ENCODE measurements at places on chromosomes 12 and 14. TPM values are rescaled to one million over a fixed set of nuclear protein-coding genes. Genes with fewer than 3 reads are reported as not detected.

DNA sequence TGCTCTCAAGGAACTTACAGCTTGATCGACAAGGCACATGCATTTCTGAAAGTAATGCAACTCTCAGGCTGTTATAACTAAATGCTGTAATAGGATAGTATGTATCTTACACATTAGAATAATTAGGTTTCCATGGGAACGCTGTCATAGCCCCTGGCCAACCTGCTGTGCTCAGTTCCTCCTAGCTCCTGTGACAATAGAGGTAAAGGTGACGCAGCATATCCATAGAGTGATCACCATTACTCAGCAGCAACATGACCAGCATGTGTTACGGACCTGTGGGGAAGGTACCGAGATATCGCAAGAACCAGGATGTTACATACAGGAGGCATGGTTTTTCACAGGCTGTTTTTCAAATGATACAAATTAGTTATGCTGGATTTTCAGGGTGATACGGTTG, 150.7 kb downstream of the CAND1 start:
- no peak for DNase-seq

IL23A gene
- total RNA-seq = not detected

DNA sequence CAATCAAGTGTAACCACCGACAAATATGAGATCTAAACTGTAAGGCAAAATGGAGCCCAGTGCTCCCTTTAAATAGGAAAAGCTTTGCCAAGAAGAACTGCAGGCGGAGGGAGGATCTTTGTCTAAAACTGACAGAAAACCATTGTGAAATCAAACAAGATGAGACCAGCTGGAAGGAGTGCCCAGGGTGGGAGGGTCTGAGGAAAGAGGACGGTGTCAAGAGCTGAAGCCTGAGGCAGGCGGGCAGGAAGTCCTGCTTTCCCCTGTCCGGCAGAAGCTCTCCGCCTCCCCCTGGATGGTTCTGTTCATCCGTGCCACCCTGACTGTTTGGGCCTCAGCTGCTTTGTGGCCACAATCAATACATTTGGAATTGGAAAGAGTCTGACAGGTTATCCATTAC, 37.5 kb downstream of the CDC42BPB start:
- DNase-seq = no peak

DNA sequence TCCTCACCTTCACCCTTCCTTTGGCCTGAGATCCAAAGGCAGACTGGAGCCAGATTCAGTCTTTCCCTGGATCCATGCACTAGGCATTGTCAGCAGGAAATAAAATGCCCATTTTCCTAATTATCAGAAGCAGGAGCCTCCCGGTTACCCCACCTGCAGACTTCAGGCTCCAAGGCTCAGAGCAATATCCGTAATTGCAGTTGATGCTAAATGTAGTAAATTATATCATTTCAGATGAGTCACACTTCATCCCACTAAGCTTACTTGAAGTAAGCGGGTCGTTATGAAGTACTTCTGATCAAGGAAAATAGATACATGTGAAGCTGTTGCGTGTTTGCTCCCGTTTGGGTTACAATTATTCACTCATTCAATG, 110.7 kb upstream of the SFSWAP start:
- DNase-seq = no peak

- no peak for DNase-seq
Measured at GRCh38 chr14:34489324-34489723, 27.3 kb upstream of the SPTSSA start.

DNA sequence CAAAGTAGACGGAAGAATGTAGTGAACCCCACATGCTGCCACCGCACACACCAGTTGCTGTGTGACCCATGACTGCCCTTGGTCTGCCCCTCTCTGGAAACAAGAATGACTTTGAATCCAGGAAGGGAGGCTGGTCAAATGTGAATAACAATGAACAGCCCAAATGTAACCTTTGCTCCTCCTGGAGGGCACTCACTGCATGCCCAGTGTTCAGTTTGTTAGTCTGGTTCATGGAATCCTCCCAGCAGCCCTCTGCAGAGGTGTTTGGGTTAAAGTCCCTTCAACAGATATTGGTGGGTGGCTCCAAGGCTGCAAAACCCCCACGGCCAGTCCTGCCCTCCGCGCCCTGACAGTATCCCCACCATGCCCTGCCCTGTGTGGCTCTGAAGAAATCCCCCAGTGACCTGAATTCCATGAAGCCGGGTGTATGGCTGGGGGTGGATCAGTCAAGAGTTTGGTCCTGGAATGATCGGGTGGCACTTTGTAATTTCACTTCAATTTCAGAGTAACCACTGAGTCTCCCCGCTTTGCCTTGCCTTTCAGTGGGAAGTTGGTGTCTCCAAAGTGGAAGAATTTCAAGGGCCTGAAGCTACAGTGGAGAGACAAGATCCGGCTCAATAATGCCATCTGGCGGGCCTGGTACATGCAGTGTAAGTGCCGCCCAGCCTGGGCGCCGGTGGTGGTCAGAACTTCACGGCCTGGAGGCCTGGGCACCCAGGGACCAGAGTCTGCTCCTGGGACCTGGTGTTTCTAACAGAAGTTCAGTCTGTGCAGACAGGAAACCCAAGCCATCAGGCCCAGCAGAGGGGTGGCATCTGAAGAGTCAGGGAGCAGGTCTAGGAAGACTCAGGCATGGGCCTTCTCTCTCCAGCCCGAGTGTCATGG, 47.1 kb downstream of the IL31 start:
- peak; percentile 6 for DNase-seq

- DNase-seq = peak; percentile 41
Measured at GRCh38 chr12:72133497-72134055, 138.6 kb upstream of the TRHDE start.

DNA sequence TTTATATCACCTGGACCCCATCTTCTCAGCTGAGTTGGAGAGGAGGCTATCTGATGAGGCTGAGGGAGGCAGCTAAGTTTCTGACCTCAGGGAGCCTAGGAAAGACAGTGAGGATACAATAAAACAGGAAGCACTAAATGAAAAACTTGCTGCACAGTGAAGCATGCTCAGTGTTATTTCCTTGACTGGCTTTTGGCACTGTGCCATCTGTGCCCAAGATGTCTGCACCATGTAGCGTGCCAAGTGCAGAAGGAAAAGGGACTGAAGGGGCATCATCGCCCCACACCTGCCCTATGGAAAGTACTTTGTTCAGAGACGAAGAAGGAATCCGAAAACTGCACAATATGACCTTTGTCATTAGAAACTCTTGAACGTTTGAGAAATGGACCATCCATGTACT, 102.7 kb downstream of the ANO4 start:
- no peak for DNase-seq

DNA sequence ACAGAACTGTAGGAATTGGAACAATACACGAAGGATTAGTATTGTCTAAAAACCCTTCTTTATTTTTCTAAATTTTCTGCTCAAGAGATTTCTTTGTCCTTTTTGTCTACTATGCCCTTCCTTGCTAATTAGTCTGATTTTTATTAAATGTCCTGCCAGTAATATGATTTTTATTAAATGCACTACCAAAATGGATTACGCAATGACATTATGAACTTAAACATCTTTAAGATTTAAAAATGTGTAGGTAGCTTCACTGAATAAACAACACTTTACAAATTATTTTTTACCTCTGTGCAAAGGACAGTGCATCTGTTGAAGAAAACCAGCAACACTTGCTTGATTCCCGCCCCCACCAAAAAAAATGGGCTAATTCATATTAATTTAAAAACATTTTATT, 8.2 kb upstream of the PAX9 start:
- no peak for DNase-seq

GRCh38 chr14:105475269-105476096, 862 bp downstream of the CRIP2 start:
- DNase-seq = no peak

GARIN6 gene
- not detected for total RNA-seq

OVCH1 gene
- 1.2 TPM for total RNA-seq

DNA sequence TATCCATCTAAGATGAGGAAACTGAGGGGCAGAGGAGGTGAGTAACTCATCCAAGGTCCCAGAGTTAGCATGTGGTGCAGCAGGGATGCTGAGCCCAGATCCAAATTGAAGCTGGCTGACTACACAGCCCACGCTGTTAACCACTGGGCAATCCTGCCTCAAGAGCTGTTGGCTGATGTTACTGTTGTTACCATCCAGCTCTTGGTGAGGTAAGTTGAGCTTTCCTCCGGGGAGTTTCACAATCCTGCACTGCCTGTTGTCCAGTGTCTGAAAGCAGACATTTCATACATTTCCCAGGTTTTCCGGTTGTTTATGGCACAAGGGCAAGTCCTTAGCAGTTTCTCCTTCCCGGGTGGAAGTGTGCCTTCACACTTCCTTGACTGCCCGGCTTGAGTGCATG, 14.5 kb downstream of the CYP46A1 start:
- DNase-seq = no peak

- peak; percentile 31 for DNase-seq
Measured at GRCh38 chr12:10220398-10221077, 7.9 kb downstream of the GABARAPL1 start.

CD163 gene
- total RNA-seq = 1.4 TPM

DNA sequence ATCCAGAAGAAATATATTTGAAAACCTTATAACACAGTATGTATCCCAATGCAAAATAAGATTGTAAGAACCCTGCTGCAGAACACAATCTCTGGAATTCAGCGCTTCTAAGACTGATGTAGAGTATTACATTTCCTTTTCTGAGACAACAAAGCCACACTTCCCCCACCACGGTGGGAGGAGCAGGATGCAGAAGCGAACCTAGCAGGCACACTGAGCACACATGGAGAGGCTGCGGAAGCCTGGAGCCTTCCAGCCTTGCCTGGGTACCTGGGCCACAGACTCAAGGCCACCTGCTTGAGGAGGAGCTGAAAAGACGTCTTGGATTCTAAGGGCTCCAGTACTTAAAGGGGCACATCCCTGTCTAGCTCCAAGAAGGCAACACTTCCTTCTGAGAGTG, 46.4 kb downstream of the TCHP start:
- no peak for DNase-seq

GRCh38 chr14:74459289-74459946, 33.4 kb upstream of the SYNDIG1L start:
- no peak for DNase-seq

- peak; percentile 77 for DNase-seq
Measured at GRCh38 chr12:96399120-96399918, 920 bp downstream of the CDK17 start.

DNA sequence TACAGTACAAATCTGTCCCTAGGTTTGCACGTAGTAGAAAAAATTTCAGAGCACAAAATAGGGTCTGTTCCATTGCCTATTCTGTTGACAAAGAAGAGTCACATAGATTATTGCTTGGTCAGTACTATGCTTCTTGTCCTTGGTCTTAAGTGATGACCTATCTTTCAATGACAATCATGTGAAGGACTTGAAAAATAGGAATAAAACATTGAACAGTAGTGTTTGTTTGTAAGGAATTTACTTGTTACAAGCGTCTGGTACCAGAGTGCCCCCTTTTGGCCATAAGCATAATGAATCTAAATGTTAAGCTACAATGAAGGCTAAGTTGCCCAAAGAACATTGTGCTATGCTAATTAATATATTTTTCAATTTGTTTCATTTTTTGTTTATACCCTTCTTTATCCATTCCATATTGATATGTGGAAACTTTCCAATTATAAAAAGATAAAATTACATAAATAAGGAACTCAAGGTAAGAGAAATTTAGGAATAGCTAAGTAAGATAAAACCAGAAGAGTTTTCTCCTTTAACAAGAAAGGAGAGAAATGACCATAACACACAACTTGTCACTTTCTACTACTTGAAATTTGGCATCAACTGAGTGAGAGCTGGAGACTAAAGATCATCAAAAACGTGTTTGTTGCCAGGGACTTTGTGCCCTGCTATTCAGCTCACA, 204.7 kb downstream of the EPS8 start:
- no peak for DNase-seq

DNA sequence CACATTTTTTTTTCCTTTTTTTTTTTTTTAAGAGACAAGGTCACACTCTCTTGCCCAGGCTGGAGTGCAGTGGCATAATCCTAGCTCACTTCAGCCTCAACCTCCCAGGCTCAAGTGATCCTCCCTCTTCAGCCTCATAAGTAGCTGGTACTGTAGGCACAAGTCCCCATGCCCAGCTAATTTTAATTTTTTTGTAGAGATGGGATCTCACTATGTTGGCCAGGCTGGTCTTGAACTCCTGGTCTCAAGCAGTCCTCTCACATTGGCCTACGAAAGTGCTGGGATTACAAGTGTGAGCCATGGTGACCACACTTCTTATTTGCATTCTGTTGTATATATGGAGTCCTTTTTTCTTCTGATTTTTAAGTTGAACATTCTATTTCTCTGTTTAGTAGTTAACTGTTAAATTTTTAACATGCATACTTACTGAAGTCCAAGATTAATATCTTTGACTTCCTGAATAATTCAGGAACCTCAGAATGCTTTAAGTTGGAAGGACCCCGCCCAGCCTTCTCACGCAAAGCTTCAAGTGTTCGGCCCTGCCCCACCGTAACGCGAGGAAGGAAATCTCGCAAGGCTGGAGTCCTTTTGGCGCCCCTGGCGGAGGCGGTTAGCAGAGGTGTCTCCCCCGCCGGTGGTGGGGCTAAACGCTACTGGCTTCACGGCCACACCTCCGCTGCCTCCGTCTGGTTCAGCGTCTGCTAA, 21.6 kb downstream of the SPATS2 start:
- no peak for DNase-seq

Data from occipital lobe (tissue), 3 donors.